ENCODE measurements at places on chromosomes 1 and 21.

DNA sequence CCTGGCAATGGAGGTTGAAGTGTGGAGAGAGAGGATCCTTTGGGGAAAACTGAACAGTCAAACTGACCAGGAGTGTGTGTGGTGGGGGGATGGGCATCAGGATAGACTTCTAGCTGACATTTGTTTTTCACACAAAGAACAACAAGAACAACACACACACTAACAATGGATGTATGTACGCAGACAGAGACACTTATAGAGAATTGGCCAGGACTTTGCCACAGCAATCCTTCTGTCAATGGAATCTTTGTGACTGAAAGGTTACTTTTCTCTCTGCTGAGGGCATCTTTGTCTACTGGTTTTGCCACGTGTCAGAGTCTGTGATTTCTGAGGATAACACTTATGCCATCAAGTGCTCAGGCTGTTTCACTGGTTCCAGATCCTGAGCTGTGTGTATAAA lies 12.4 kb upstream of the FCGR2A start:
- no peak for DNase-seq

- DNase-seq = no peak
Observed at GRCh38 chr21:23475281-23476219, 2131.7 kb downstream of the MRPL39 start.

DNA sequence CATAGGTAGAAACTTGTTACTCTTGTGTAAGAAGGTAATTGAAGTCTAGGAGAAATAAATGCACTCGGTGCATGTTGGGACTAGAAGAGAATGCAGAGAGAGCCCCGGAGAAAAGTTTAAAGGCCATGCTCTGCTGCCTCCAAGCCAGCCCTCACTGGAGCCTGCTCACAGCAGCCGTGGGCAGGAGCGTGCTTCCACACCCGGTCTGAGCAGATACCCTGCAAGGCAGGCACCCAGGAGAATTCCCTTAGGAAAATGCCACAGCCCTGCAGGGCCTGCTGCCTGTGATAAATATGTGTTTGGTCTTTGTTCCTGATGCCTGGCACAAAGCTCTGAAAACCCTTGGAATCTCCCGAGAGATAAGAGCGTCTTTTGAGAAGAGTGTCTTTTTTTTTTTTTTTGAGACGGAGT lies 22.8 kb downstream of the C2CD2 start:
- no peak for DNase-seq

DNA sequence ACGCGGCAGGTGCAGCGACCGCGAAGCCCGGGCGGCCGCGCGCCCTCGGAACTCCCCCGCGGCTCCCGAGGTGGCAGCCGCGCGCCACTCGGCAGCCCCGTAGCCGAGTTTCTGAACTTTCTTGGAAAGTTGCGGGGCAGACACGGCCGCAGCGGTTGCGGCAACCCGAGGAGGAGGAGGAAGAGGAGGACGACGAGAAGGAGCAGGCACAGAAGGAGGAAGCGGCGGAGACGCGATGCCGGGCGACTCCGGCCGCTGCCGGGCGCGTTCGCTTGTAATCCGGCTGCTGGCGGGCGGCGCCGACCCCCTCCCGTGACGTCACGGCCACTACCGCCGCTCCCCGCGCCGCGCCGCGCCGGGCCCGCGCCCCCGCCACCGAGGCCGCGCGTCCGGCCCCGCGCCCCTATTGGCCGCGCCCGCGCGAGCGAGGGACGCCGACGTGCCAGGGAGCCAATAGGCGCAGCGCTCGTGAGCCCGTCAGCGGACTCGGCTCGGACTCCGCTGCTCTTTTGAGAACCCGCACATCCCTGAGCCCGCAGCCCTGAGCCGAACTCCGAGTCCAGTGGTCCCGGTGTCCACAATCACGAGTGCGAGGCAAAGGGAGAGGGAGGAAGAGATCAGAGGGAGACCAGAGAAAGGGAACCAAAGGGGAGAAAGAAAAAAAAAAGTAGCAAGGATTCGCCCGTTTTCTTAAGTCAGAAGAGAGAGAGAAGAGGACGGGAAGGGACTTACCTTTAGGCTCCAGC lies 736 bp upstream of the BARHL2 start:
- peak; percentile 90 for DNase-seq

- no peak for DNase-seq
Observed at GRCh38 chr1:17123196-17124045, 4.2 kb upstream of the PADI2 start.

DNA sequence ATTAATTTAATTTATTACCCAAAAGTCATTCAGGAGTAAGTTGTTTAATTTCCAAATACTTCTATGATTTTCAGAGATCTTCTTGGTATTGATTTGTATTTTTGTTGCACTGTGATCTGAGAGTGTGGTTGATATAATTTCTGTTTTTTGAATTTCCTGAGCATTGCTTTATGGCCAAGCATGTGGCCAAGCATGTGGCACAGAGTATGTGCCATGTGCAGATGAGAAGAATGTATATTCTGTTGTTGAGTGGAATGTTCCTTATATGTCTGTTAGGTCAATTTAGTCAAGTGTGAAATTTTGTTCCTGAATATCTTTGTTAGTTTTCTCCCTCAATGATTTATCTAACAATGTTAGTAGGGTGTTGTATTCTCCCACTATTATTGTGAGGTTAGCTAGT lies 25.3 kb upstream of the IFI16 start:
- DNase-seq = no peak

Measured in iPS-NIHi11 (cell line).